ENCODE measurements at places on chromosomes 1 and 21.

DNA sequence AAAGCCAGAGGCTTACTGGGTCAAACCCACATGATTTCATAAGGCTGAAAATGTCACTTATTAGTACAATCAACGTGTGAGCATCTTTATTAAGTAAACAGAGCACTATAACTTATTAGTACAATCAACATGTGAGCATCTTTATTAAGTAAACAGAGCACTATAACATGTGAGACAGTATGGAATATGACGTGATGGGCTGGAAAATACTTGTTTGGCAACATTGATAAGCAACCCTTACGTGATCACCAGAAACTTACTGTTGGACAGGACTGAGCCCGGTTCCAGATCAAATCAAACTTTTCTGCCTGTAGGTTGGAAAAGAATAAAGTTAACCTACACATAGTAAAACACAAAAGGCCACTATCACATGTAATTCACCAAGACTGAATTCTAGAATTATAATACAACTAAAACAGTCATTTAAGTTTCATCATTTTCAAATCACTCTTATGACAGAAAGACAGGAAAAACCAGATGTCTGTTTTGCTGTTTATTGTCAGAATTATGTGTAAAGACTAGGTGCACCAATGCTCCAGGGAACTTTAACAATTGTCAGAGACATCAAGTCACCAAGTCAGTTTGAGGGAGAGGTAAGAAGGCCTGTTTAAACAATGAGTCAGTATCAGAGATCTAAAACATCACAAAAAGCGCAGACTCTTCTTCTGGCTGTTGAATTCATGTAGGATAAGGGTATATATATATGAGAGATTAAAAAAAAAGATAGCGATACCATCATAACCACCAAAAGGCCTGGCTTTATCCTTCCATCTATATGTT lies 15.7 kb downstream of the ATPAF1 start:
- no peak for DNase-seq

GRCh38 chr1:107228704-107229371 lies 88.0 kb downstream of the NTNG1 start:
- DNase-seq, result no peak

GRCh38 chr1:19425646-19426239 lies 59.6 kb downstream of the CAPZB start:
- DNase-seq, result no peak

GRCh38 chr1:30242722-30243457 lies 480.5 kb downstream of the MATN1 start:
- no peak for DNase-seq

DNA sequence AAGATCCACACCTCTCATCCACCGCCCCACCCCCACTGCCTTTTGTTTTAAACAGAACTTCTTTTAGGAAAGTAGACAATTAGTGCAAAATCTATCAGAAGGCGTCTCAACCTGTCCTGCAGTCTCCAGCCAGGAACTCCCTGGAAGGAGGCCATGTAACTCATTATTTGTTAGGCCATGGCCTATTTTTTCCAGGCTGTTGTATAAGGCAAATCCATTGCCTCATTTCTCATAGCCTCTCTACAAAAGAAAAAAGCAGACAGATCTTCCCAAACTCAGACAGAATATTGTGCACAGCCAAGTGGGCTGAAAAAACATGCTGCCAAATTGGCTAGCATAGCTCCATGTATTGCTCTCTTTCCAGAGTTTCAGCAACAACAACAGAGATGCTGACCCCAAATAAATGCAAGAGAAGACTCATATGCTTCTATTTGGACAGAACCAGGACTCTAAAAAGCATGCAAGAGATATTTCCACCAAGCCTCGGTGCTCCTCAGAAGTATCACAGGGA lies 770.7 kb upstream of the CXADR start:
- no peak for DNase-seq

GRCh38 chr1:8860738-8861516 lies 17.6 kb downstream of the ENO1 start:
- no peak for DNase-seq

GRCh38 chr1:14672005-14672404 lies 73.5 kb downstream of the KAZN start:
- DNase-seq, result no peak

GRCh38 chr1:240610636-240611035 lies 1.3 kb downstream of the GREM2 start:
- no peak for DNase-seq

GRCh38 chr1:225662155-225662554 lies 9.2 kb upstream of the ENAH start:
- no peak for DNase-seq

DNA sequence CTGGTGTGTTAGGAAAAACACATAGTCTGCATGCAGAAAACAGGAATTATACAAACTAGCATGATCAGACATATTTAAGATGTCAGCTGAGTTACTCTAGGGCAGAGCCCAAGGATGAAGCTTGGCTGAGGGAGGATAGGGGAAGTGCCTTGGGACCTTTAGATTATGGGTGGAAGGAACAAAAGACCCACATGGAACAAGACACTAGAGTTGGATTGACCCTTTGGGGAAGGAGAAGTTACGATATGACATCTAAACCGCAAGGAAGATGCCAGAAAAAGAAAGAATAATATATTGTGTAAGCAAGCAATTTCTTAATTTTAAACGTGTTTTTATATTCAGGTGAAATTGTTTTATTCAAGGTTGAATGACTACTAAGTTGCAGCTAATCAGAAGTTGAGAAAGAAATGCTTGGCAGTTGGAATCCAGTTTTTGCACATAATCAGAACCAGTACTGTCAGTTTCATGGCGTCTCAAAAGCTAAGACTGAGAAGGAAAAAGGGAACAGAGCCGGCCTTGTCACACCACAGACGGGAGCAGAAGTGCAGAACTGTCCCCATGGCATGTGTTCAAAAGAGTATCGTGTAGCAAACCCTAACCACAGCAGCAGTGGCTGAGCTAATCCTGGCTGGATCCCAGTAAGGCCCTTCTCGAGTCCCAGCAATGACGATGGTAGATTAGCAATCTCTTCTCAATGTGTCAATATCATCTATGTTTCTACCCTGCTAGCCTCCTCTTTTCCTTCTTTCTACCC lies 31.2 kb upstream of the IFNAR2 start:
- DNase-seq, result no peak

GRCh38 chr1:2460996-2461751 lies 14.9 kb upstream of the PLCH2 start:
- no peak for DNase-seq

GRCh38 chr1:225534135-225534534 lies 106.3 kb upstream of the LBR start:
- DNase-seq, result no peak

DNA sequence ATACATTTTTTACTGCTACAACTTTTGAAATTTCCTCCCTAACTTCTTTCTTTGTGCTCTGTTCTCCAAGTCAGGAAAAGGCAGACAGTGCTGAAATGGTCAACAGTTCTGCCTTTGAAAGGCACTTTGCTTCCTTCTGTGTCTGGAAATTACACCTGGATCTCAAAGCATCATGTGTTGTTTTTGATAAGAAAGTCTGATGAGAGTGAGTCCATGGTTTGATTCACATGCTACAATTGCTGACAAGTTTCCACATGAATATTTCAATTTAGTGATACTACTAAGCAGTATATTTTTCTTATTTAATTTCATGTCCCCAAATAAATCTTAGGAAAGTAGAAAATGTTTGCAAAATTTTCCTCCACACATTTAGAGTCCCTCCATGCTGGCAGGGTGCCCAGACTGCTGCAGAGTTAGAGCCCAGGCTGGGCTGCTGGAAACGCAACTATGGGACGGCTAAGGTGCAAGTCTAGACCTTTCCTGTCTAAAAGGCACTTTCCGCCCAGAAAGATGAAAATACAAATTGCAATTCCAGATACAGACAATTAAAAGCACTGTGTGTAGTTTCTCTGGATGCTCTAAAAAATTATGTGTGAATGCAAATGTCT lies 96.6 kb upstream of the RUNX1 start:
- no peak for DNase-seq

DNA sequence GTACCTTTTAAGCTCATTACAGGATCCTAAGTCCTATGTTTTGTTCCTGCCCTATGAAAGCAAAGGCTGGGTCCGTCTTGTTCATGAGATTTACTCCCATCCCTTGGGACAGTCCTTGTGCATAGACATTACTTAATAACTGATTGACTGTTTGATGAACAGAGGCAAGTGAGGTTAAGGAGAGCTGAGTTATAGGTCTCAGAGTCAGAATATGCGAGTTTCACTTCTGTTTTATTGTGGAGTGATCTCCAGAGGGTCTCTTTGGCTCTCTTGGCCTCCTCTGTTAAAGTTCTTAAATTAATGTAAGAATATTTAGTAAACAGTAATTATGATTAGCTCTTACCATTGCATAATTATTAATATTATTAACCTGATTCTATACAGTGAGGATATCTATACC lies 52.6 kb downstream of the BRINP2 start:
- DNase-seq, result no peak

DNA sequence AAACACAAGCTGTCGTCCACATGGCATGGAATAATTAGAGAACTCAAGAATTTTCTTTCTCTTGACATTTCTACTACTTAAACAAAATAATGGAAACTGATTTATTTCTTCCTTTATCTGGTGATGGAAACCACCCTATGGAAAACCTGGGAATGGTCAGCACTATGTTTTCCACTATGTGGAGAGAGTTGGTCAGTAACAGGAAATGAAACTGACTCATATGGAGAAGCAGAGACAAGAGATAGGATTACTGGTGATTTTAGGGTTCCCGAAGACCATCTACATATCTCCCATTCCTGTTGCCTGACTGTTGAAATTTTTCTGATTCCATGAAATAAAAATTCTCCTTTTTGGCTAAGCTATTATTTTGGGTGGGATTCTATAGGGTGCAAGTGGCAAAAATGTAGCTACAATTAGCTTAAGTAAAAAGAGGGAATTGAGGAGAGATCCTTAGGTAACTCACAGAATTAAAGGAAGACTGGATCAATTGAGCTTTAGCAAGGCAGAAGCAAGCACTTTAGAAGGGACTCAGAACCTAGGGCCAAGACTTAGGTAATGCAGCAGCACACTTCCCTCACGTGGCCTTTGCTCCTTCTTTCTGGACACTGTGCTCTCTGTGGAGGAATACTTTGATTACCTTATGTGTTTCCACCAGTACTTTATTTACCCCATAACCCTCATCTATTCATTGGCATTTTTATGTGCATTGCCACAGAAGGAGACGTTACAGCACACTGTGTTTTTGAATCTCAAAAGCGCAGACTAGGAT lies 89.6 kb downstream of the LEPR start:
- DNase-seq, result no peak

DNA sequence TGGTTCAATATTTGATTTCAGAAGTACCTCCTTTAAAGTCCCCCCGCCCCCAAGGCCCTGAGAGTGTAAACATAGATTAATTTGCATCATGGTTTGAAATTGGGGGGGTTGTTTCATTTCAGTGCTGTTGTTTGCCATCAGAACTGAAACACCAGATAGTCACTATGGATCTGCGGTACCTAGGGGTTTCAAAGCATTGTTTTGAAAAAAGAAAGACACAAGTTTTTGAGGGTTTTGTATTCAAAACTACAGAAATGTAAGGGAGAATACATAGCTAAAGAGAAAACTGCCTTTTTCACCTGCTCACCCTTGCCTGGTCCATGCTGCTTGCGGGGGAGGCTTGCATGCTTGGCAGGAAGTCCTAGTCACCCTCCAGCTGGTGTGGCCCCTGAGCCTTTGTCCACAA lies 59.3 kb downstream of the ACP6 start:
- DNase-seq, result no peak

- DNase-seq, result no peak
Measured at GRCh38 chr1:174519844-174520243, 72.1 kb downstream of the GPR52 start.

All from activated naive CD4-positive, alpha-beta T cell (primary cell).